ENCODE measurements at places on chromosomes 11 and 22.

DNA sequence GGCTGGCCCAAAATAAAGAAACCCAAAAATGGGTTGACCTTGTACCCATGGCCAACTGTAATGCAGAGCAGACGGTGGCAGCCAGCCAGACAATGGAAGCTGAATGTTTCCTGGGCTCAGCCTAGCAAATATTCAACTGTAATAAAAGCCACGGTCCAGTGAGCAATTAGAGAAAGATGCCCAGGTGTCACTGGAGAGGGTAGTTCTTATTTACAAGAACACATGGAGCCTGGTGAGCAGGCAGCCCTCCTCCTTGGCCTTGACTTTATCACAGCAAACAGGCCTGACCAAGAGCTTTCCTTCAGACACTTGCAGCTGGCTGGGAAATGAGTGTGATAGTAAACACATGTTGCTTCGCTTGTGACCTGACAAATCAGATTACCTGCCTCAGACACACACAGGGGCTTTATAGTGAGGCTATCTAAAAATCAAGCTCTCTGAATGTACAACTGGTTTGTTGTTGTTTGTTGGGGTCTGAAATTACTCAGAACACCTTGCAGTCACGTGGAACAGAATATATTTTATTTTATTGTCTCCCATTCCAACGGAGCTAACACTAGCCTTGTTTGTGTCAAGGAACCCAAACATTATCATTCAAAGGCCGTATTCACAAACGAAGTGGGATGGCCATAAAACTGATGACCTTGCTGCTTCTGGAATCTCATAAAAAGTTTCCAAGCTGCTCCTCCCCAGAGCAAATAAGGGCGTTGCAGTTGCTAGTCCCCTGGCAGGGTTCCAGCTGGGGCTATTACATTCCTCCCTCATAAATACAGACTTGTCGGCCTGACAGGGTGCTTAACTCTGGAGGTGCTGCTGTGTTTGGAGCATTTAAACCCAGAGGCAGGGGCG is 161.1 kb downstream of the BBOX1 start:
- DNase-seq: no peak

GRCh38 chr11:3984896-3985295 is 109.7 kb upstream of the RRM1 start:
- DNase-seq: peak; percentile 35

DNA sequence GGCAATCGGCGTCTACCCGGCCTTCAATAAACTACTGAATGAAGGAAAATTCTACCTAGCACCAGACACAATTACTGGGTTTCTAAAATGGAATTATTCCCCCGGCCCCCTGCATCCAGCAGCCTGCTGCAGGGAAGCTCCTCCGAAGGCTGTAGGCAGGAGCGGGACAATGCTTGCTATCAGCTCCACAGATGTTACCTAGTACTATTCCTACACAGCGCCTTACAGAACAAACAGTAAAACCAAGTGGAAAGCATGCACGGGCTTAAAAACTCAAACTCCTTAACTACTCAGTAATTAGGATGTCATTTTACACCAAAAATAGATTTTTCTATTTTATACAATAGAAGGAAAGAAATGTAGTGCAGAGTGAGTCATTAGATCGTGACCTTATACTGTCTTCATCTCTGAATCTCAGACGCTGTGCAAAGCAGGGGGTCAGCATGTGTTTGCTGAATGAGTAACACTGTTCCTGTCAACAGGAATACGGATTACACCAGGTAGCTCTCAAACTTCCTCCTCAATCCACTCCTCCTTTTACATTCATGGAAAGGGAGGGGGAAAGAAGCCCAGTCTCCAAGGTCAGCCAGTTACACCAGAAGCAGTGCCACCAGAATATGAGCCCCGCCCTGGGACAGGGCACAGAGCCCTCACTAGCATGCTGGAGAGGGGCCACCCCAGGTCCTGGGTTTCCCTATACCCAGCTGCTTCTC is 74.9 kb downstream of the PACSIN2 start:
- no peak for DNase-seq

DNA sequence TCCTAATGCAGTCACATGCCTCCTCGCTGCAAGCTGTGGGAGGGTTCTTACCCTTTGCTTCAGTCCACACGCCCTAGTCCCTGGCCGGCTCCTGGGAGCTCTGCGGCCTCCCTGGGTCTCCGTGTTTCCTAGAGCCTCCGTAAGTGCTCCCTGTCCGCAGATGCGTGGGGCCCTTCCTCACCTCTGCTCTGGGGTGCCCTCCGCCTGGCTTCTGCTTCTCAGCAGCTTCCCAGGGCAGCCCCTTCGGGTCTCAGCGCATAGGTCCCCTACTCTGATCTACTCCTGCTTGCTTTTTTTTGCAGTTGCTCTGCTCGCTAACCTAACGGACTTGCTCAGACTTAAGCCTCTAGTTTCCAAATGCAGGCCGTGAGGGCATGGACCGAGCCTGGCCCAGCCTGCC is 22.4 kb downstream of the CAPN1 start:
- DNase-seq: no peak

GRCh38 chr22:50630376-50630775 is 2.4 kb upstream of the ARSA start:
- no peak for DNase-seq

DNA sequence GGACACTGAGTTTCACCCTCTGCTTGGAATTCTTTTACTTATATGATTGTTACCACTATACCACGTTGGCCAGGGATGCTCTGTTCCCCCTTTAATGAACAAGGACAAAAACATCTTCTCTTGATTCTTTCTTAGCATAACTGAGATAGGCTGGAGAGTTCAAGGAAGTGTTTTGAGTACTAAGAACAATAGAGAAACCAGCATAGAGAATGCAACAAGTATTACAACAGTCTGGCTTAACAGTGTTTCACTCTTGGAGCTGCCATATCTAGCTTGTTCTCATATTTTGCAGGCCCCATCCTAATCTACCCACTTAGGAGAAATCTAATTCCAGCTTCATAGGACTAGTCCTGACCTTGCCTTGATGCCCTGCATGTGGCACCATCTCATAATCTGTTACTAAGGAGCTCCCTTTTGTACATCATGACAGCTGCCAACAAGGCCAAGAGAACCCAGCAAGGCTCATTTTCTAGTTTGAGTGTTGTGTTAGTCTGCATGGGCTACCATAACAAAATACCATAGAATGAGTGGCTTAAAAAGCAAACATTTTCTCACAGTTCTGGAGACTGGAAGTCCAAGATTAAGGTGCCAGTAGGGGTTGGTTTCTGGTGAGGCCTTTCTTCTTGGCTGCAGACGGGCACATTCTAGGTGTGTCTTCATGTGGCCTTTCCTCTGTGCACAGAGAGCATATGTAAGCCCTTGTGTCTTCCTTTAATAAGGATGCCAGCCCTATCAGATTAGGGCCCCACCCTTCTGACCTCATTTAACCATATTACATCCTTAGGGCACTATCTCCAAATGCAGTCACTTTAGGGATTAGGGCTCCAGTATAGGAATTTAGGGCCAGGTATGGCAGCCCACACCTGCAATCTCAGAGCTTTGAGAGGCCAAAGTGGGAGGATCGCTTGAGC is 37.8 kb downstream of the PACS1 start:
- DNase-seq: no peak

DNA sequence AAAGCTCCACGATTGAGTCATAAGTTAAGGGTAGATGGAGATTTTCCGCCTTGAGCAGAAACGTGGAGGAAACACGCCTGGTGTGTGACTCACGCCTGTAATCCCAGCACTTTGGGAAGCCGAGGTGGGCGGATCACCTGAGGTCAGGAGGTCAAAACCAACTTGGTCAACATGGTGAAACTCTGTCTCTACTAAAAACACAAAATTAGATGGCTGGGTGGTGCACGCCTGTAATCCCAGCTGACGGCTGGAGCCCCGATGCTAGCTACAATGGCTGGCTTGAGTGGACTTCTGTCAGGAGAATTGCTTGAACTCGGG is 17.3 kb upstream of the DGCR8 start:
- no peak for DNase-seq

DNA sequence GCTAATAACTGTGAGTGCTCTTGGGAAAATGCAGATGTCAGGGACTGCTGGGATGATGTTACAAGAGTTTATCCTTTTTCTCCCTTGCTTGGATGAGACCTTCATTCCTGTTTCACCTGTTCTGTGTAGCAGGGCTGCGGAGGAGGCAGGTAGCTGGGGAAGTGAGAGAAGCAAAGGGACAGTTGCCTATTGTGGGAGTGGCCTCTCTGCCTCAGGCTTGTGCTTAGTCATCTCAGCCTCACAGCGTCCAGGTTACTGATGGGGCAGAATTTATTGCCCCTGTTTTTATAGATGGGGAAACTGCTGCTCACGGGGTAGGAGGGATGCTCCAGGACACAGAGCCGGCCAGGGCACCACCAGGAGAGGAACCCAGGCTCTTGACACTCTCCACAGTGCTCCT is 1.7 kb downstream of the STX3 start:
- DNase-seq: no peak

- no peak for DNase-seq
Measured at GRCh38 chr22:31308181-31308580, 15.9 kb upstream of the PIK3IP1 start.

DNA sequence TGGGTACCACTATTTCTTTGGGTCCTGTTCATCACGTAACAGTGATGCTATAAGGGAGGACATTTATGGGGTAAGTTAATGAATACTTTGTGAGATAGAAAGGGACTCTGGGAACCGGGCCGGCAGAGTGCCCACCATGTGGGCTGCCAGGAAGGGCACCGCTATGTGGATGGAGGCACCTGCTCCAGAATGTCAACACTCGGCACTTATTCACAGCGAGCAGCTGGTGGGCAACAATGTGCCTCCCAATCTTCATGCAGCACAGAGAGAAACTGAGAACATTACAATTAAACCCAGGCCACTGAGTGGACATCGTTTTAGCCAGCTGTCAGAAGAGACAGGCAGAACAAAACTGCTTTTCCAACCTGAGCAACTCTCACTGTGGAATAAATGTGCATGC is 15.8 kb upstream of the ELFN2 start:
- DNase-seq: no peak

DNA sequence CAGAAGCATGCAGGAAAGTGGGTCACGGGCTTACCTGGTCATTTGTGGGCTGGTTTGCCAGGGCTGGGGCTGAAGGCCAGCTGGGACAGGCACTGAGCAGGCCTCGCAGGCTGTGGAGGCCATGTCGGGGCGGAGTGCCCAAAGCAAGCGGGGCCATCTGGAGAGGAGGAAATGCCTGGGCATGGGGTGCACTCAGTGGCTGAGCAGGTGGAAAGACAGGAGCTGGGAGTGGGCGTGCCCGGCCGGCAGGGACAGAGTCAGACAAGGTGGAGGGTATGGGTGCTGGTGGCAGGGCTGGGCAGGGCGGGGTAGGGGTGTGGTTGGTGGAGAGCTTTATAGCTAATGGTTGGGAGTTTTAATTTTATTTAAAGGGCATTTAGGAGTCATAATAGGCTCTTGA is 27.4 kb downstream of the DAGLA start:
- no peak for DNase-seq

- no peak for DNase-seq
Measured at GRCh38 chr22:32018056-32018455, 25.0 kb upstream of the SLC5A1 start.

DNA sequence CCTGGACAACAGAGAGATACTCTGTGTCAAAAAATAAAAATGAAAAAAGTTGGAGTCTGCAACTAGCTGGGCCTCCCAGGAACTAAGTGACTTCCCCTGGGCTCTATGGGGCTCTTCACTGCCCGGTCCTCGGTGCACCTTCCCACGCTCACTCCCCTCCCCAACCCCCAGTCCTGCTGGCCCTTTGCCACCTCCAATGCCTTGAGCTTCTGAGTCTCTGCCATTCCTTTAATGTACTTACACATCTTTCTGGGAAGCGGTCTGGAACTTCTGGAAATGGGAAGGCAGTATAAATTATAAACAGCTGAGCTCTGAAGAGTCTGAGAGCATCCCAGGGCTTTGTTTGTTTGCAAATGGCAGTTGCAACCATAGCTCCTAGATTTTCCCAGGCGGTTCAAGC is 5.9 kb upstream of the BATF2 start:
- no peak for DNase-seq

DNA sequence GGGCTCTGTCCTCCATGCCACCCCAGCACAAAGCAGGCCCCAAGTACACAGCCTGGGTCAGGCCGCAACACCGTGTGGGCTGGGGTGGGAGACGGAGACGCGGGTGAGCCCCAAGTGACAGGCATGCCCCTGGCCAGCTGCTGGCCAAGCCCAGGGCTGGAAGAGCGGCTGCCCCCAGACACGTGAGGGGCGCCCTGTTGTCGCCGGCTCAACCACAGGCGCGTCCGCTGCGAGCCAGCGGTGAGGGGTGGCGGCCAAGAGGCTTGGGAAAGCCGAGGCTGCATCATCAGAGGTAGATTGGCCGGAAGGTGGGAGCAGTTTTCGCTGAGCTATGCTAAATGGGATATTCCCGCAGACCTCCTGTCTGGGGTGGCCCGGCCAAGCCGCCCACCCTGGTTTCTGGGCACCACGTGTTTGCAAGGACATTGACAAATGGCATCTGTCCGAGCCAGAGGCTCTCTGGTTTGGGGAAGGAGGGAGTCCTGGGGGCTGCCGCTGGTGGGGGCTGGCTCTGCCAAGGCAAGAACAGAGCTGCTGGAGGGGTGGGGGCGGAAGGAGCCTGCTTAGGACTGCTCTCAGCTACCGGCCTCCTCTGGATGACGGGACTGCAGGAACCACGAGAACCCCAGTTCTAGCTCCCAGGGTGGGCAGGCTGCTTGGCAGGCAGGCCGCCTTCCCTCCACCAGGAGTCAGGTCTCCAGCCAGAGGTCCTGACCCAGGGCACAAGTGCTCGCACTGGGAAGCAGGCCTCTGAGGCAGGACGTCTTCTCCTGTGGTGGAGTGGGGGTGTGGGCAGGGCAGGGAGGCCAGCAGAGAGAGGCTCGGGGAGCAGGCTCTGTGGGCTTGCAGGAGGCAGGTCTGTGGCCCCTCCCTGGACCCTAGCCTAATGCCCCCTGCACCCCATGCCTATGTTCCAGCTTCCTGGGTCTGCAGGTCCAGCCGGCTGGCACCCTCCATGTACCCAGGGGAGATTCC is 552 bp downstream of the PRR33 start:
- DNase-seq: no peak

- DNase-seq: no peak
Measured at GRCh38 chr11:16925561-16926065, 88.6 kb downstream of the PLEKHA7 start.

DNA sequence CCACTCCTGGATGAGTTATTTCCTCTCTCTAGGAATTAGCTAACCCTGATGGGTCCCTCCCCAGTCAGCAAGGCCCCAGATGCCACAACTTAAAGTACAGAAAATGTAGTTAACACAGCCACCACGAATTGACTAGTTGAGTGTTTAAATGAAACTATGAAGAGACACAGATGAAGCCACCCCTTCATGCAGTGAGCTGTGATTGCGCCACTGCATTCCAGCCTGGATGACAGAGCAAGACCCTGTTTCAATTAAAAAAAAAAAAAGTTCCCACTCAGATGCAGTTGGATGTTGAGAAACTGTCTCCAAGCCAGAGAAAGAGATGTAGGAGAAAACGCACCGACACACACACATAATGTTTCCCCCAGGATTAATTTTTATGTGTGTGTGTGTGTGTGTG is 53.3 kb downstream of the SCN3B start:
- DNase-seq: no peak

GRCh38 chr11:116773203-116774097 is 663 bp upstream of the BUD13 start:
- no peak for DNase-seq

DNA sequence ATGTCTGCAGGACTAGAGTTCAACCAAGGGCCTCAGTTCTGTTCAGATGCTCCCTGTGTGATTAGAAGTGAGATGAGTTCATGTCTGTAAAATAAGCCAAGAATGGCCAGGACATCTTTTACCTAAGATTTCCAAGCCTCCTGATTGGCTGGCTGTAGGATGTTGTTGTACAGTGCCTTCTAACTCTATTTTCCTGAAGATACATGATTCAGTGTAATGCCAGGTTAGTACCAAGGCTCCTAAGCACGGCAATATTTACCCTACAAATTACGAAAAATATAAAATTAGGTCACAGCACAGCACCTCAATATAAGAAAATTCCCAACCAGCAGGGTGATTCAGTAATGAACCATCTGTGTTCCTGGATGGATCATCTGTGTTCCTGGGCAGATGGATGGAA is 140.0 kb upstream of the MTMR2 start:
- no peak for DNase-seq

Data from naive thymus-derived CD4-positive, alpha-beta T cell (primary cell).